ENCODE measurements at places on chromosomes 12 and 14.

GRCh38 chr14:96762650-96763049 is 34.5 kb upstream of the VRK1 start:
- peak; percentile 86 for DNase-seq

- no peak for DNase-seq
These were observed 3.7 kb downstream of the TSPAN11 start for GRCh38 chr12:30930238-30930637.

GRCh38 chr12:7666595-7666994 is 887 bp upstream of the APOBEC1 start:
- no peak for DNase-seq

GRCh38 chr12:124174451-124175348 is 120.2 kb upstream of the RFLNA start:
- DNase-seq, result no peak

- DNase-seq, result no peak
These were observed 83.6 kb upstream of the HECTD1 start for GRCh38 chr14:31291210-31291609.

DNA sequence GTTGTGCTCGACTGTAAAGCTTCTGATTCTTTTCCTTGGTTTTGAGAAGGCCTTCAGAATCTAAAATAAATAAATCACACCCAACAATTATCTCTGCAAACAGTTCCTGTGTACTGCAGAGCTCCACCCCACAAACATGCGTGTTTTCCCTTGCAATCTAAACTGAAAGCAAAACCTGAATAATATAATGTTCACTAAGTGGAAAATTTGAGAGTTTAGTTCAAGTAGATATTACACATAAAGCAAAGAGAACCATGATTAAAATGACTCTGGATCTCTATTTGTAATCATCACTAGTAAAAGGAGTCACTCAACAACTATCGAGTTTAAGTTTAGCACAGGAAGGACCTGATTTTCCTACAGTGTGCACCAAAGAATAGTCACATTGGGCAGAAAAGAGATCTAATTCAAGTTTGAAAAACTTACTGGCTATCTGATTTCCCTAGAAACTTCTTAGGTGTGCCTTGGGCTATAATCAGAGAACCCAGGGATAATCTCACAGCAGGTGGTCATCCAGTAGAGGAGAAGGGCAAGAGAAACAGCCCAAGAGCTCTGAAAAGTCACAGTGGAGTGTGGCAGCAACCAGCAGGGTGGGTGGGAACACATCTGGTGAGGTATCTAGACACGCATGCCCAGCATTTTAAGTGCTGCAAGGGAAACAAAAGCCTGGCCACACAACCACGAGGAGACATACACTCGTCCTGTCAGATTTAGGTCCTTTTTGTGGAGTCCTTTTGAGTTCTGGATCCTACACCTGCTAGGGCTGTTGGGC is 25.4 kb downstream of the ATG14 start:
- no peak for DNase-seq

GRCh38 chr12:121861636-121862254 is 3.1 kb upstream of the HPD start:
- DNase-seq, result no peak
